NCI-H460 (cell line): ENCODE measurements at places on chromosomes 12 and 14. TPM values are rescaled to one million over a fixed set of nuclear protein-coding genes. Genes with fewer than 3 reads are reported as not detected.

GRCh38 chr12:49330631-49331379, 6.2 kb downstream of the C1QL4 start:
- DNase-seq, result no peak

DNA sequence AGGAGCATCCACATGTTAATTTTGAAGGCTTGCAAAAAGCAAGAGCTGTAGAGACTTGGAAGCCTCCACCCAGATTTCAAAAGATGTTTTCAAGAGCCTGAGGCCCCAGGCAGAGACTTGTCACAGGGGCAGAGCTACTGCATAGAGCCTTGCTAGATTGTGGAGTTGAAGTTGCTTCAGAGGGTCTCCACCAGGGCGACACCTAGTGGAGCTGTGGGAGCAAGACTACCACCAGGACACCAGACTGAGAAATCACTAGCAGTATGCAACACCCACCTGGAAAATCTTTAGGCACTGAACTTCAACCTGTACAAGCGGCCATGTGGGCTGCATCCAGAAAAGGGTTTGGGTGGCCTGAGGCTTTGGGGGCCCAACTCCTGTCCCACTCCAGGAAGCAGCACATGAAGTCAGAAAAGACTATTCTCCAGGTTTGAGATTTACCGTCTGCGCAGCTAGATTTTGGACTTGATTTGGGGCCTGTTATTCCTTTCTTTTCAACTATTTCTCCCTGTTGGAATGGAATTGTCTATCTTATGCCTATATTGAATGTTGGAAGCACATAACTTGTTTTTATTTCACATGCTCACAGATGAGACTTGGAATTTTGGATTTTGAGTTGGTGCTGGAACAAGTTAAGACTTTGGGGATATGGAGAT, 508.6 kb downstream of the FLRT2 start:
- DNase-seq, result peak; percentile 51

- peak; percentile 40 for DNase-seq
Observed at GRCh38 chr12:111598637-111599452, at the start of gene ATXN2. ATXN2 (minus strand) TSS chr12:111599315; CDS start chr12:111599034, 281 bp downstream.

The SERPINA12 gene
- total RNA-seq, result not detected in 2 replicates
